Sigmoid colon (tissue), 7 donors: ENCODE measurements at places on chromosomes 5 and 9. TPM values are rescaled to one million over a fixed set of nuclear protein-coding genes. Genes with fewer than 3 reads are reported as not detected.
A peak's percentile ranks its signal among the peaks of the same experiment; 100 is the strongest.

DNA sequence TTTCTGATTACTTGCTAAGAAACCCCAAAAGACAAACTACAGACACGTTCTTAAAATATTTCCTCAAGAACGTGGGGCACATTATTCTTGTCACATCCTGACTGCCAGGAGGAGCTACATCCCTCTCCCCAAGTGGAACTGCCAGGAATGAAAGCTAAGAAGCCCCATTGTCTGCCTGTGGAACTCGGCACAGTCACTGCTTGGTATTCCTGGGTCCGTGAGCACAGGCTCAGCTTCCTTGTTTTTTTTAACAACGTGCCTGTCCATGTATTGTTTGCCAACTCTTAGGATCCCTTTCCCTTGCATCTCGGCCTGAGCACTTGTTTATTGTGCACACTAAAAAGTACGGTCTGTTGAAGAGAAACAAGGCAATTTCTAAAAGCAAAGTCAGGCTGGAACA is 47.0 kb upstream of the SELENOP start:
- H3K27ac ChIP-seq, result peak overlapping the region; percentile 52
- peaks cover 12% of the 10 kb centered on the region for H3K4me1 ChIP-seq
- no peaks in the 10 kb centered on the region for H3K36me3 ChIP-seq
- H3K4me3 ChIP-seq, result no peak overlapping the region

- H3K4me1 ChIP-seq, result no peaks in the 10 kb centered on the region
- DNase-seq, result no peak
- H3K36me3 ChIP-seq, result no peaks in the 10 kb centered on the region
- H3K27ac ChIP-seq, result no peak overlapping the region
- no peaks in the 10 kb centered on the region for H3K27me3 ChIP-seq
- no peak overlapping the region for H3K4me3 ChIP-seq
Observed at GRCh38 chr9:5596173-5596572, 32.7 kb upstream of the RIC1 start.

- DNase-seq, result no peak
- no peak overlapping the region for H3K4me3 ChIP-seq
- peaks cover 11% of the 10 kb centered on the region for H3K27me3 ChIP-seq
- H3K36me3 ChIP-seq, result no peaks in the 10 kb centered on the region
Observed at GRCh38 chr5:54981928-54982327, 3.5 kb downstream of the ESM1 start.

DNA sequence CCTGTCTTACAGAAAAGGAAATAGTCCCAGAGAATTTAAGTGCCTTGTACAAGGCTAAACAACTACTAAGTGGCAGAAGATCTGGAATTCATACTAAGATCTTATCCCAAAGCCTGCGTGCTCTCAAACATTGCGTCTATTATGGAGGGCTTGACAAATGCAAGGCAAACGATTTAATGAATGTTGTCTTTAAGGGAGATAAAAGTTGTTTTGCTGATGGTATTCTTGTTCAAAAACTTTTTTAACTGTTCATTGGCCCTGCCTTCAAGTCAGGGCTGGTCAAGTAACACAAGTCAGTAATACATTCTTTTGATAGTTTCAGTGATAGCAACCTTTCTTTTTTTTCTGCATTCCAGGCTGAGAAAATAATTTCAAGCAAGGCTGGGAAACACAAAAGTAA is 1.7 kb upstream of the SLC38A9 start:
- no peaks in the 10 kb centered on the region for H3K36me3 ChIP-seq
- no peak overlapping the region for H3K27ac ChIP-seq
- H3K4me1 ChIP-seq, result no peaks in the 10 kb centered on the region
- no peak overlapping the region for H3K4me3 ChIP-seq
- H3K27me3 ChIP-seq, result no peaks in the 10 kb centered on the region
- no peak for DNase-seq

GRCh38 chr5:178668579-178668978 is 41.7 kb upstream of the CLK4 start:
- no peaks in the 10 kb centered on the region for H3K4me1 ChIP-seq
- no peaks in the 10 kb centered on the region for H3K27me3 ChIP-seq
- H3K27ac ChIP-seq, result no peak overlapping the region
- no peak for DNase-seq
- H3K36me3 ChIP-seq, result no peaks in the 10 kb centered on the region

DNA sequence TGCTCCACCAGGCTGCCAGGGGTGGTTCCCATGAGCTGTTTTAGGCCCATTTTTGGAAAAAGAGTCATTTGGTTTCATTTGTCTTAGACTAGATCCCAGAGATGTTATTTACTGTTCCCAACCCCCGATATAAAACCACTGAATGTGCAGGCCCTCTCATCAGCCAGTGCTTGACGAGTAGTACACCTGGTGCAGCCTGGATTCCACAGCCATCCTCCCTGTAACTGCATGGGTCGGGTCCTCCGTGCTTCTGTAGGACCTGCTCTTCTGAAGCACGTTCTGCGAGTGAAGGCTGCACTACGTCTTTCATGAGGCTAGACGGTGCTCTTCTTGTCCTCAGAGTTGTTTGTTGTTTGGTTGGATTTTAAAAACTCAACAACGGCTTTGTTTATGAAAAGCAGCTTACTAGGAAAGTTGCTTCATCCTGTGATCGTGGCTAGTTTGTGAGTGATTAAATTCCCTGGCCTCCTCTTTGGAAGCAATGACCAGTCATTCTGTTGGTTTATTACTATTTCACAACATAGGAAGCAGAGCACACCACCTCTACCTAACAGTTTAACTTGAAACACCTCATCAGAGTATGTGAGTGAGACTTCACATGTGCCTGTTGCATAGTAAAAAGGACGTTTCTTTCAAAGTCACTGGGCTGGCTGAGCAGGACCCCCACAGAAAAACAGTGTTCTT is 135.2 kb downstream of the AOPEP start:
- DNase-seq, result no peak
- H3K27me3 ChIP-seq, result no peaks in the 10 kb centered on the region
- no peaks in the 10 kb centered on the region for H3K36me3 ChIP-seq

DNA sequence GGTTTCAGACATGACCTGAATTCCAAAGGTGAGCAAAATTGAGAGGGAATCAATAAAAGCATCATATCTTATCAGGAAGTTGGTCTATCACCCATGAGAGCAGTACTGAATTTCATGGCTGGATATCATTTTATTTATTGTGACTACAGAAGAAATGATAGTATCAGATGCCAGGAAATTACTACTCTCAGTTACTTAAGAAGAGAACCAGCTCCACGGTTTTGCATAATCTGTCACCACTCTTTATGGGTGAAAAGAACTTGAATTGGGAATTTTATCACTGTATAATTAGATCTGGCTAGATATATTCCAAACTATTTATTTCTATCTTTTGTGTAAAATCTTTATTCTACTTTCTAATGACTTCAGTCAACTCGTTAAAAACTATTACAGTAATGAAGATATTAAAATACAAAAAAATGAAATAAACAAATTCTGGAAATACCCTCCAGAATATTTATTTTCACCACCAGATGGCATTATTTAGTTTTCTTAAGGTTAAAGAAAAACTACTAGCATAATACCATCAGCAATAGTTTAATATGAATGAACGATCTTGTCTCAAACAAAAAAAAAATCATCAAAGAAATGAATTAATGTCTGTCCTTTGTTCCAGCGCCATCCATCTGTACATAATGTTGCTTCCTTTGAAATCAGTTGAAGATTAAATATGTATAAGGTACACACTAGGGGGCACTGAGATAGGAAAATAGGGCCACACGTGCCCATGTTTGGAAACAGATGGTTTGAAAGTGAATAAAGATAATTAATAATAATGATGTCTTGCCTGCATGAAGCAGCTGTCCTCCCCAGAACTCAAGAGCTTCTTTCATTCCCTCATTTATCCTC is 84.7 kb upstream of the SLCO6A1 start:
- no peak overlapping the region for H3K4me3 ChIP-seq
- no peaks in the 10 kb centered on the region for H3K4me1 ChIP-seq
- no peaks in the 10 kb centered on the region for H3K27me3 ChIP-seq
- no peak for DNase-seq
- H3K27ac ChIP-seq, result no peak overlapping the region

GRCh38 chr9:35079041-35079425 is 709 bp downstream of the FANCG start:
- no peaks in the 10 kb centered on the region for H3K36me3 ChIP-seq
- H3K4me3 ChIP-seq, result peak overlapping the region; percentile 62
- peak overlapping the region; percentile 70 for H3K27ac ChIP-seq
- H3K4me1 ChIP-seq, result no peaks in the 10 kb centered on the region

DNA sequence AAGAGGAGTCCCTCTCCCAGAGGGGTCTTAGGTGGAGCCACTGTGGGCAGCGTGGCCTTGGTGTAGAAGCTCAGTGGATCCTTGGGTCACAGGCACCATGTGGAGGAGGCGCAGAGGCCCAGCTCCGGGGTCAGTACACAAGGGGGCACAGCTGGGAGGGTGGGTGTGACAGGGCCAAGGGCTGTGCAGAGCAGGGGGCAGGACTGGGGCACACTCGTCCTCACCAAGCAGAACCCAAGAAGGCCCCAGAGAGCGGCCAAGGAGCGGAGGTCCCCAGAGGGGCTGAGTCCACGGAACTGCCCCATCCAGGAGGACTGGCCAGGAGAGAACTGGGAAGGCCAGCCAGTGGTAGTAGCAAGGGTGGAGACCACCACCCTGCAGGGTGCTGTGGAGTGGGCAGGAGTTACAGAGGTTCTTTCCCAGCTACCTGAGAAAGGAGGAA is 2.5 kb upstream of the LPCAT1 start:
- H3K4me3 ChIP-seq, result no peak overlapping the region
- peaks cover 23% of the 10 kb centered on the region for H3K4me1 ChIP-seq
- H3K27ac ChIP-seq, result no peak overlapping the region
- peak; percentile 44 for DNase-seq
- H3K36me3 ChIP-seq, result no peaks in the 10 kb centered on the region

DNA sequence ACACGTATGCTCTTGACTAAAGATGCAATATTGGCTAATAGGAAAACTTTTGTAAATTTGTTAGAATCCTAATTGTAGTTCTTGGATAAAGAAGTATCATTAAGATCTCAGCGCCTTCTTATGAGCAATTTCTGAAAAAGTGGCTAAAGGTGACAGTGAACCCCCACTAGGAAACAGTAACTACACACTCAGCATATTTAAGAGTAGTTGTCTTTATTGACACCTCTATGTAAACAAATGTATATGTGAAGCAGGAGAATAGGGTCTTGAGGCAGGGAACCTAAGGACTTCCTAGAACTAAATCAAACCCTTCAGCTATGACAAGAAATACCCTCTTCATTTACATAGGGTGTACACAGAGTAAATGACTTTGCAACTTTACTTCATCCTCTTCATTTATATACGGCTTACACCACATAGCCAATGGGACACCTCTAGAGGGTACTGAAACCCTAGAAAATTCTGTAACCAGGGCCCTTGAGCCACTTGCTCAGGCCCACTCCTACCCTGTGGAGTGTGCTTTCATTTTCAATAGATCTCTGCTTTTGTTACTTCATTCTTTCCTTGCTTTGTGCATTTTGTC is 2.8 kb downstream of the NIPSNAP3A start:
- peaks cover 43% of the 10 kb centered on the region for H3K36me3 ChIP-seq
- H3K27ac ChIP-seq, result no peak overlapping the region
- H3K27me3 ChIP-seq, result no peaks in the 10 kb centered on the region
- no peak for DNase-seq
- no peak overlapping the region for H3K4me3 ChIP-seq

DNA sequence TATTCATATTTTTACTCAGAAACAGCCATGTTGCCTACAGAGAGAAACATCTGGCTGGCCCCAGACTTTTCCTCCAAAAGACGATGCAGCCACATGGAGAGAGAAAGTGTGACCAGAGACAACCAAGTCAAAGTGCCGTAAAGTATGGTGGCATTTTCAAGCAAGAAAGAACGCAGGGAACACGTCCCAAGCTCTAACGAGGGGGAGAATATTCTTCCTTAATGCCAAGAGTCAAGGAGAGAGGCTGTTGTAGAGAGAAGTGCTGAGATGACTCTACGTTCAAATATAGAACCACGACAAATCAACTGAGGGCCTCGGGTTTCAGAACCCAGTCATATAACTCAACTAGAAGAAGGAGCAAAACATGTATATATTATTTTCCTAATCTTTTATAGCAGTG is 55.9 kb downstream of the FNBP1 start:
- DNase-seq, result peak; percentile 29
- no peak overlapping the region for H3K4me3 ChIP-seq
- H3K27me3 ChIP-seq, result no peaks in the 10 kb centered on the region
- H3K27ac ChIP-seq, result peak overlapping the region; percentile 46
- H3K36me3 ChIP-seq, result no peaks in the 10 kb centered on the region
- no peaks in the 10 kb centered on the region for H3K4me1 ChIP-seq

- no peaks in the 10 kb centered on the region for H3K36me3 ChIP-seq
- DNase-seq, result no peak
- H3K4me3 ChIP-seq, result no peak overlapping the region
- H3K27me3 ChIP-seq, result no peaks in the 10 kb centered on the region
- H3K4me1 ChIP-seq, result no peaks in the 10 kb centered on the region
Observed at GRCh38 chr5:32848681-32849080, 137.6 kb downstream of the NPR3 start.

DNA sequence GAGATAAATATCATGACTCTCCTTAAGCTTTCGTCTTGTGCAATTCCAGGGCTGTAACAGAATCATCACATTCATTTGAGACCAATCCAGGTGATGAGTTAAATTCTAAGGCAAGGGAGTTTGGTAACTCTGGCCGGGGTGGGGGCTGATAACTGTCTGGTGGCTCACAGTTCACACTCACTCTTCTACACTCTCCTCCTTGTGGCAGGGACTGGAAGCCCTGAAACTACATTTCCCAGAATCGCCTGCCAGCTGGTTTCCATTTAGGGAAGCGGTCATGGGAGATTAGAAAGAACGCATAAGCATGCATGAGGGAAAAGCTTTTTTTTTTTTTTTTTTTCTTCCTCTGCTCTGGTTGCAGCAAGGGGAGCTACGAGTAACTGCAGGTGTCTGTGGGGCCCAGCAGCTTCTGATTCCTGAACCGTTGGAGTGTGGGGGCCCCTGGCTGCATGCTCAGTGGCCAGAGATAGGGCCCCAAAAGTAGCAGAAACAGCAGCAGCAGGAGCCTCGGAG is 154.8 kb upstream of the TBC1D2 start:
- no peak for DNase-seq
- H3K27me3 ChIP-seq, result no peaks in the 10 kb centered on the region
- H3K4me1 ChIP-seq, result no peaks in the 10 kb centered on the region
- H3K36me3 ChIP-seq, result no peaks in the 10 kb centered on the region

DNA sequence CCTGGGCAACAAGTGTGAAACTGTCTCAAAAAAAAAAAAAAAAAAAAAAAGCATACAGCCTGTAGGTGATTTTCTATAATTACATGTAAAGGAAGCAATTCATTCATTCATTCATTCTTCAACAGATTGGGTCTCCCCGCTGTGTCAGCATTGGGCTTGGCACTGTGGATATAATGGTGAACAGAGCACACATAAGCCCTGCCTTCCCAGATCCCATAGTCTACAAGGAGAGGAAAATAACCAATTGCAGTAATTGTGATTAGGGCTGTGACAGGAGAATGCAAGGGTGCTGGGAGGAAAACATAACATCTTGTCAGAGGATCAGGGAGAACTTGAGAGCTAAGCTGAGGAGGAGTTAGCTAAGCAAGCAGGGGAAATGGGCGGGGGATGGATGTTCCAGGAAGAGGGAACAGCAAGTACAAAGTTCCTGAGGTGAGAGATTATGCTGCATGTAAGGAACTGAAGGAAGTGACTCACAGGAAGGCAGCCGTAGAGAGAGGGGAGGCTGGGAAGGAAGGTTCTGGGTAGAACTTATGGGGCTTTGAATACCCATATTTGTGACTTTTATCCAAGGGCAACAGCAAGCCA is 24.0 kb upstream of the KLF9 start:
- H3K4me1 ChIP-seq, result peaks cover 25% of the 10 kb centered on the region
- peak; percentile 86 for DNase-seq
- H3K36me3 ChIP-seq, result no peaks in the 10 kb centered on the region

The F2R gene
- 5.8 TPM for polyA plus RNA-seq

The CDK7 gene
- polyA plus RNA-seq, result 35.1 TPM

The GABRG2 gene
- not detected for polyA plus RNA-seq
